ENCODE measurements at places on chromosomes 6 and 20.

- no peak for DNase-seq
Measured at GRCh38 chr6:44342489-44342888, at the start of gene SPATS1. Gene SPATS1 (plus strand): TSS chr6:44342650. CDS start chr6:44343096, 446 bp downstream.

DNA sequence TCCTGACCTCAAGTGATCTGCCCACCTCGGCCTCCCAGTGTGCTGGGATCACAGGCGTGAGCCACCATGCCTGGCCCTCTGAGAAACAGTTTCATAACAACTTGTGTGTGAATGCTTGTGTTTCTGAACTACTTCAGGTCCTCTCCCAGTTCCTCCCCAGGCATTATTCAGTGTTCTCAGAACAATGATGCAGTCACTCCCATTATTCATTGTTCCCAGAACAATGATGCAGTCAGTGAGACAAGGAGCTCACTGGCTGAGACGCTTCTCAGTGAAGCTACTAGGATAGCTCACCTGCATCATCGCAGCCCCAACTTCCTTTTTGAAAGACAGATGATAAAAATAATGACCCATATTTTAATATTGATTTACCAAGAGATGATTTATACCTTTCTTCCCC lies 71.5 kb downstream of the NDUFAF5 start:
- no peak for DNase-seq

GRCh38 chr6:94988701-94989100 lies 588.6 kb upstream of the MANEA start:
- no peak for DNase-seq

- DNase-seq = peak; percentile 1
Measured at GRCh38 chr20:60752741-60753420, 499.2 kb upstream of the CDH4 start.

GRCh38 chr20:10673176-10673841 lies 490 bp downstream of the JAG1 start:
- peak; percentile 38 for DNase-seq

- DNase-seq = peak; percentile 94
Measured at GRCh38 chr20:57811374-57812020, 101.7 kb upstream of the PMEPA1 start.

DNA sequence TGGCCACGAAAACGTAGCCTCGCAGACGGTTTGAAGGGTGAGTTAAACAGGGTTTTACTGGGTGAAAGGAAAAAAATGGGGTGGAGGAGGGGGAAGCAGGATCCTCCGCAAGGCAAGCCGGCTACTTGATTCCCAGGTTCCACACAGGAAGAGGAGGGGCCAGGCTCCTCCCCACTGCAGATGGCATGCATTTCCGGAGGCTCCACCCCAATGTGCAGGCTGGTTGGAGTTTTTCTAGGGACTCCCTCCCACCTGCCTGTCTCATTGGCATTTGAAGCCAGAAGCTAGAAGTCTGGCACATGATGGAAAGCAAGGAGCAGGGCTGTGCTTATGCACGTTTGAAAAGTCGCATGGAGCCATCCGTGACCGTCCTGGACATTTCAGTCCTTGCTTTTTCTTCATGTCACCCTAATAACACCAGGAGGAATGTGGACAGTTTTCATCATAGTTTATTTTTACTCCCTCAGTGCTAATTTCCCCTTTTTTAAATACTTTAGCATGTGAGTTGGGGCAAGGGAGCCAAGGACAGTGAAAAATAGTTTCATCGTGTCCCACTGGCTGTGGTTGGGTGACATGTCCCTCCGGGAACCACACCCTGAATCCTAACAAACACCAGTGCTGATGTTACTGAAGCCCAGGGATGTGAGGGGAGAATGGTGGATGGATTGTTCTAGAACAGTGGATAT lies 100.1 kb upstream of the INSM1 start:
- DNase-seq = no peak

DNA sequence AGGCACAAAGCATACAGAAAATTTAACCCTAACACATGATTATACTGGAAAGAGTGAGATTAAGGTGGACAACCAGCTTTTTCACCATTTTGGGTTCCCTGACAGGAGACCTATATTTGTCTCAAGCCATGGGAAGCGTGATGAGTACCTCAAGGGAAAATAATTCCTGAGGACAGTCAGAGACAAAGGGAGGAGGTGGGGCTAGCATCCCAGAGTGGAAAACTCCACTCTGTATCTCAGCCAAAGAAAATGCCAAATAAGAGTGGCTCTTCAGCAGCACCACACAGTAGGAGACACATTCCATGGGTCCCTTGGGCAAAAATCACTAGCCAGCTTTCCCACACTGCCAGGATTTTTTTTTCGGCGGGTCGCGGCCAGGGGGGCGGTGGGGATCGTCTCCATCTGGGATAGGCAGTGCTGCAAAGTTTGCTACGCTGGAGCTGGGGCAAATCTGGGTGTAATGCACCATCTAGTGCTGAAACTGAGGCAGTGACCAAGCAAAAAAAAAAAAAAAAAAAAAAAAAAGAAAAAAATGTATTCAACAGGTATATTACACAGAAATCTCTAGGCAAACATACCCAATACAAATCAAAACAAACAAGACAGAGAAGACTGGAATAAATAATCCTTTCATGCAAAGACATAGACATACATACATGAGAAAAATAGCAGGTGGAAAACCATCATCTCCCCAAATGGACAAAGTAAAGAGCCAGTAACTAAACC lies 77.3 kb upstream of the SLC35F1 start:
- DNase-seq = no peak

DNA sequence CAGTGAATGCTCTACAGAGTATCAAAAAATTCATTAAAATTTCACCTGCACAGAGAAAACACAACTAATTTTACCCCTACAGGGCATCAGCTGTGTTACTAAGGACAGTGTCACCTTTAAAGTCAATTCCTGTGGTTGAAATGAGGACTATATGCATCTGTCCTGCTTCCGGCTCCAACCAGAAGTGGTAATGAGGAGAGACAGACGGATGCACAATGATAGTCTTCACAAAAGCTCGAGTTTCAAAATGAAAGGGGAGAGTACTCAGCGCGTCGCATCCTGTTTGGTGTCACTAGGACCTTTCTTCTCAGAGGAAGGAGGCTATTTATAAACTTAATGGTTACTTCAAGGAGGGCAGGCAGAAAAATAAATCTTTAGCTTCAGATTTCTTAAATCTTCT lies 86.5 kb downstream of the LYRM4 start:
- no peak for DNase-seq

GRCh38 chr6:102038964-102039363 lies 645.5 kb downstream of the GRIK2 start:
- no peak for DNase-seq

GRCh38 chr6:7086488-7086887 lies 21.3 kb upstream of the RREB1 start:
- no peak for DNase-seq

DNA sequence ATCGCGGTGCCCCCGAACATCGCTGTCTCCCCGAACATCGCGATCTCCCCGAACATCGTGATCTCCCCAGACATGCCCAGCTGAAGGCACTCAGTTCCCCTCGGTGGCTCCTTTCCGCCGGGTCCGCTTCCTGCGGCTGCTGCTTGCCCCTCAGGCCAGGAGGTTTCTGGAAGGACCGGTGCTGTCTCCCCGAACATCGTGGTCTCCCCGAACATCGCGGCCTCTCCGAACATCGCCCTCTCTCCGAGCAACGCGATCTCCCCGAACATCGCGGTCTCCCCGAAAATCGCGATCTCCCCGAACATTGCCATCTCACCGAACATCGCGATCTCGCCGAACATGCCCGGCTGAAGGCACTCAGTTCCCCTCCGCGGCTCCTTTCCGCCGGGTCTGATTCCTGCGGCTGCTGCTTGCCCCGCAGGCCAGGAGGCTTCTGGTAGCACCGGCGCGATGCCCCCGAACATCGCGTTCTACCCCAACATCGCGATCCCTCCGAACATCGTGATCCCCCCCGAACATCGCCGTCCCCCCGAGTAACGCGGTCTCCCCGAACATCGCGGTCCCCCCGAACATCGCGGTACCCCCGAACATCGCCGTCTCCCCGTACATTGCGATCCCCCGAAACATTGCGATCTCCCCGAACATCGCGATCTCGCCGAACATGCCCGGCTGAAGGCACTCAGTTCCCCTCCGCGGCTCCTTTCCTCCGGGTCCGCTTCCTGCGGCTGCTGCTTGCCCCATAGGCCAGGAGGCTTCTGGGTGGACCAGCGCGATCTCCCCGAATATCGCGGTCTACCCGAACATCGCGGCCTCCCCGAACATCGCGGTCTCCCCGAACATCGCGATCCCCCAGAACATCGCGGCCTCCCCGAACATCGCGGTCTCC lies 808 bp downstream of the ULBP1 start:
- no peak for DNase-seq

GRCh38 chr20:3706774-3707507 lies 5.5 kb downstream of the SIGLEC1 start:
- no peak for DNase-seq

- peak; percentile 76 for DNase-seq
Measured at GRCh38 chr6:108002365-108003221, 44.6 kb upstream of the SEC63 start.

DNA sequence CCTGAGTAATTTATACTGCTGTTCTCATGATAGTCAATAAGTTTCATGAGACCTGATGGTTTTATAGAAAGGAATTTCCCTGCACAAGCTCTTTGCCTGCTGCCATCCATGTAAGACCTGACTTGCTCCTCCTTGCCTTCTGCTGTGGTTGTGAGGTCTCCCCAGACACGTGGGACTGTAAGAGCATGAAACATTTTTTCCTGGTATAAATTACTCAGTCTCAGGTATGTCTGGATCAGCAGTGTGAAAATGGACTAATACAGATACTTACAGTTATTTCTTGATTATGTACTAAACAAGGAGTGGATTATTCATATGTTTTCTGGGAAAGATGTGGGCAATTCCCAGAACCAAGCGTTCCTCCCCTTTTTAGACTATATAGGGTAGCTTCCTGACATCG lies 1.9 kb upstream of the TRIM38 start:
- DNase-seq = no peak

DNA sequence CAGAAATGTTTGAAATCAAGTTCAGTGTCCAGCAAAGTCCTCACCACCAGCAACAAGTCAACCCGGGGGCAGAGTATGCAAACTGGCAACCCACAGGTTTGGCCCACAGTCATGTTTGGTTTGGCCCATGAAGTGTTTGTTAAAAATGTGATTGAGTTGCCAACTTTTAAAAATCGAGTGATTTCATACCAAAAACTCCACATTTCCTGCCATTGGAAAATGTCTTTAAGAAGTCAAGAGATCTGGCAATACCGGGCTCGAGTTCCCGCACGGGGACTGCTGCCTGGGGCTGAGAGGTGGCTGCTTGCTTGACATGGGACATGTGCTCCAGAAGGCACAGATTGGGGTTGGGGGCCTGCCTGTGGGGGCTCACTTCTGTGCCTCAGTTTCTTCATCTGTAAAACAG lies 36.1 kb downstream of the PREX1 start:
- no peak for DNase-seq

DNA sequence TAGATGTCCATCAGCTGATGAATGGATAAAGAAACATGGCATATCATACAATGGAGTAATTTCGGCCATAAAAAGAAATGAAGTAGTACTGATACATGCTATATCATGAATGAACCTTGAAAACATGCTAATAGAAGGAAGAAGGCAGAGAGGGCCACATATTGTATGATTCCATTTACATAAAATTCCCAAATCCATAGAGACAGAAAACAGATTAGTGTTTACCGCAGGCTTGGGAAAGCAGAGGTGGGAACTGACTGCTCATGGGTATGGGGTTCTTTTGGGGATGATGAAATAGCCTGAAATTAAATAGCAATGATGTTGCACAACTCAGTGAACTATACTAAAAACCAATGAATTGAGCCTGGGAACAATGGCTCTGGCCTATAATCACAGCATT lies 58.3 kb downstream of the SERAC1 start:
- no peak for DNase-seq

DNA sequence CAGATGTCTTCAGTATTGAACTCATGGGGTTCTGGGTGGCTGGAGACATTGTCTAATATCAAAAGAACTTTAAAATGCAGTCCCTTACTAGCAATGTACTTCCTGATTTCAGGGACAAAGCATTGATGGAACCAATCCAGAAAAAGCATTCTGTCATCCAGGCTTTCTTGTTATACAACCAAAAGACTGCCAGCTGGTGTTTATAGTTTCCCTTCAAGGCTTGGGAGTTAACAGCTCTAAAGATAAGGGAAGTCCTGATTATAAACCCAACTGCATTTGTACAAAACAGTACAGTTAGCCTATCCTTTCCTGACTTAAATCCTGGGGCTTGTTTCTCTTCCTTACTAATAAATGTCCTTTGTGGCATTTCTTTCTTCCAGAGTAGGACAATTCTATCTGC lies 160.0 kb downstream of the COL21A1 start:
- DNase-seq = no peak

DNA sequence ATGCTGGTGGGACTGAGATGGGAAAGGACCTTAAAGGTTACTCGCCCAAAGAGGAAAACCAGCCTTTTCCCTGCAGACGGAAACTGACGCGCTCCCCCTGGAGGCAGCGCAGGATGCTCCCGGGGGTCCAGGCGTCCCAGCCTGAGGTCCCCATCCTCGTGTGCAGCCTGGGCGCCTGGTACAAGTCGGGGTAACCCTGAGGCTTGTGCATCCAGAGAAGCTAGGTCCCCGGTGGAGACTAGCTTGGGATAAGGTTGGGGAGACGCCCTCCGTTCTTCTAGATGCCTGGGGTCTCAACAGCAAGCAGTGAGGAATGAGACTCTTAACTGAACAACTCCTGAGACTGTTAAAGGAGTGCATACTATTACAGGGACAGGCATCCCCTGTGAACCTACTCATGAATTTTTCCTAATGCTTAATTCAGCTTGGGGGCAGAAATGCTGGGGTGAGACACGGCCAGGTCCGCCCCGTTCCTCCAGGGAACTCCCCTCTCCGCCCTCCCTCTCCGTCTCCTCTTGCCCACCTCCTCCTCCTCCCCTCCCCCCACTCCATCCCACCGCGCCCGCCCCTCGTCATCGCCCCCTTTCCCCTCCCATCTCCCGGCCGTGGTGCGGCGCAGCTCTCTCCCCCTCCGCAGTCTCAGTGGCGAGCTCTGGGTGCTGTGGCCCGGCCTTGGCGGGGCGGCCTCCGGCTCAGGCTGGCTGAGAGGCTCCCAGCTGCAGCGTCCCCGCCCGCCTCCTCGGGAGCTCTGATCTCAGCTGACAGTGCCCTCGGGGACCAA lies at the start of gene PRSS35:
Gene PRSS35, plus strand, starts transcription at position 634 of the 781 bp plus-strand sequence. CDS start 10,908 bp downstream, outside the sequence.
- DNase-seq = peak; percentile 42

DNA sequence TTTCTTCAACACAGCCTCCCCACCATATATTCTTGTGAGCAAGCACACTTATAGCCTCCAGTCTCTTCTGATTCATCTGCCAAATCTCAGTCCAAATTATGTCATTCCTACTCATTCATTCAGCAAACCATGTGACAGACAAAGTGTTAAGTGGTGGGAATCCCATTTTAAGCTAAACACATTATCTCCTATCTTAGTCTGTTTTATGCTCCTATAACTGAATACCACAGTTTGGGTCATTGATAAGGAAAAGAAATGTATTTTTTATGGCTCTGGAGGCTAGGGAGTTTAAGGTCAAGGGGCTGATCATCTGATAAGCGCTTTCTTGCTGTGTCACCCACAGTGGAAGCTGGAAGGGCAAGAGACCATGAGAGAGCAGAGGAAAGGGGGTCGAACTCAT lies 23.9 kb upstream of the SMIM13 start:
- no peak for DNase-seq

GRCh38 chr6:27669624-27670301 lies 196.9 kb upstream of the ZNF184 start:
- no peak for DNase-seq

- no peak for DNase-seq
Measured at GRCh38 chr6:36422714-36423100, 19.9 kb downstream of the PXT1 start.

All from trophoblast cell (in vitro differentiated cells and primary cell).